Stromal cell of bone marrow (primary cell): ENCODE measurements at places on chromosomes 13 and 19.

DNA sequence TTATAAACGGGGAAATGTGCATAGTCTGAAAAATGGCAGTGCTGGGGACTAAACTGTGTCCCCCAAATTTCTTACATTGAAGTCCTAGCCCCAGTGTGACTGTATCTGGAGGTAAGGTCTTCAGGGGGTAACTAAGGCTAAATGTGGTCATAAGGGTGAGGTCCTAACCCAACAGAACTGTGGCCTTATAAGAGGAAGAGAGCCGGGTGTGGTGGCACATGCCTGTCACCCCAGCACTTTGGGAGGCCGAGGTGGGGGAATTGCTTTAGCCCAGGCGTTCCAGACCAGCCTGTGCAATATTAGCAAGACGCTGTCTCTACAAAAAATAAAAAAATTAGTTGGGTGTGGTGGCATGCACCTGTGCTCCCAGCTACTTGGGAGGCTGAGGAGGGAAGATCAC is 17.8 kb downstream of the PROZ start:
- DNase-seq: no peak

DNA sequence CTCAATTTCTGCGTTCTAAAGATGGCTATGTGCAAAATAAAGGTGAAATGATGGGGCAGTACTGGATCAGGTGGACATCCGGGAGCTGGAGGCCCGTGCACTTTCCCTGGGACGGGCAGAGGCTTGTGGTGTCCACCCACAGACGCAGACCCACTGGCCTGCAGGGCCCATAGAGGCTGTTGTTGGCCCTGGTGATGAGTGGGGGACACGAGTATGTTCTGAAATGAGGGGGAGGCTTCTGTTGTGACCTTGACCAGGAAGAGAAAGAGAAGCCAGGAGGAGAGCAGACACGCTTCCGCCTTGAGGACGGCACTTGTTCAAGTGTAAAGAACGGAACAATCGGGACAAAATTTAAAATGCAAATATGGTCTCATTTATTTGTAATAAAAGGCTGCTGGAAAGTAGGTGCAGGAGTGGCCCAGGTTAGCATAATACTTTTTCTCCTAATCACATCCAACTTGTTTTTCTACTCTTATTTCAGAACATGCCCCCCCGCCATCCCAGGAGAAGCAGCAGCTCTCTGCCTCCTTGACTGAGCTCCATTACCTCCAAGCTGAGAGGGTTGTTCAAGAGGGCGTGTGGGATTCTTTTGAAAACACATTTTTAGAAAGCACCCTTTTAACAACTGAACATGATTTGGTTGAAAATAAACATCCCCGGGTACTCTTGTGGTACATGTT is 27.1 kb downstream of the ATP11A start:
- DNase-seq: no peak

- DNase-seq: no peak
These were observed 33.6 kb downstream of the AKAP11 start for GRCh38 chr13:42305503-42305902.

DNA sequence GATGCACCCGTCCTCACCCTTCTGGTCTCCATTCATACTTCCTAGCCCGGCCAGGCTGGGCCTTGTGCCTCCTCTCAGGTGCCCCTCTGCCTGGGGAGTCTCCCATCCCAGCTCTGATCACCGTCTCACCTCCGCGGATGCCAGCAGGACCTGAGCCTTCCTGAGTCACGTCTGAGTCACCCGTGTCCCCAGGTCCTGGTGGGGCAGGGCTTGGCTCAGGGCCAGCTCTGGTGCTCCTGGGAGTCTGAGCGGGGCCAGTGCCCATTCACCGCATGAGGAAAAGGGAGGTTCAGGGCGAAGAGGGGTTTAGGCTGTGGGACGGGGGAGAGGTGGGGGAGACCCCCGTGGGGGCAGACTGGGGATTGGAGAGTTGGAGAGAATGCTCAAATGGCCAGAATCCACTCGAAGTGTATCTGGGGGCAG is 593 bp downstream of the ATP8B3 start:
- DNase-seq: peak; percentile 12

GRCh38 chr19:42250183-42250665 is 4.7 kb downstream of the ERF start:
- DNase-seq: no peak

DNA sequence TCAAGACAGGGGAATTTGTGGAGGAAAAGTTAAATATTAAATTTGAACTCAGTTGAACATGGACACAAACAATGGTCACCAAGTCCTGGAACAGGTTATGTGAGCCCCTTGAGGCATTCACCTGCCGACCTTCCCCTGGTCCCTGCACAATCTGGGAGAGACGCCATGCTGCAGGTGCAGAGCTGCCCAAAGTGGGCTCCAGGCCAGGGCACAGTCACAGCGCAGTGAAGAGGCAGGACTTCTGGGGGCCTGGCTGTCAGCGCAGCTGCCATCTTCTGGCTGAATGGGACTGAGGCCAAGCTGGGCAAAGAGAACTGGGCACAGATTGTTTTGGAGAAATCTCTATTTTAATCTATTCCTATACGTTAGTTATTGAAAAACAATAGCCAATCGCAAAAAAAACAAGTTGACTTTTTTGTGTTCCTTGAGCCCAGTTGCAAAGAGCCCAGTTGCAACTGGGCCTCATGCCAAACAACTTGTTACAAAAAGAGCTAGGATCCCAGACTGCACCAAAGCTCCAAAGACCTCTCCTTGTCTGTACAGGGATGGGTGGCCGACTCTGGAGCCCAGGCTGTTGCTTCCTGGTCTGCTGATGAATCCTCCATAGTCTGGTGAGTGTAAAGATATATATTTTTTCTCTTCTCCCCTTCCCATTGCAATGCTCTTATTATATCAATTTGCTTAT is 1.2 kb upstream of the ZNF626 start:
- no peak for DNase-seq

- DNase-seq: no peak
These were observed 83.6 kb downstream of the KDM4B start for GRCh38 chr19:5052515-5052914.
